ENCODE measurements at places on chromosomes 12 and 14.

- DNase-seq = no peak
These were observed 989 bp upstream of the DRAM1 start for GRCh38 chr12:101876322-101876860.

- DNase-seq = no peak
These were observed 2.1 kb upstream of the GPR132 start for GRCh38 chr14:105067140-105067968.

DNA sequence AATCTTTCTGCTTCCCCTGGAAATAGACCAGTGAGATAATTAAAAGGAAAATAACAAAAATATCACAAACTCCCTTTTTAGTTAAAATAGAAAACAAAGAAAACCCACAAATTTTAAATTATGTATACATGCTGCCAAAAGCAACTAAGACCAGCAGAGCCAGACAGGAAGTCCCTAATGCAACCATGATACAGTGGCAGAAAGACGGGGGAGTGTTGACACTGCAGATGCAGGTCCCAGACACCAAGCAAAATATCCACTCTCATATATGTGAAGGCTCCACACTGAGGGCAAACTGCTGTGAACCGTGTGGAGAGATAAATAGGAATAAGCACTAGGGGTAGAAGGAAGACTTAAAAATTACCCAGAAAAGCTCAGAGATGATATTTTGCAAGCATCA is 401.0 kb downstream of the BTG1 start:
- no peak for DNase-seq

DNA sequence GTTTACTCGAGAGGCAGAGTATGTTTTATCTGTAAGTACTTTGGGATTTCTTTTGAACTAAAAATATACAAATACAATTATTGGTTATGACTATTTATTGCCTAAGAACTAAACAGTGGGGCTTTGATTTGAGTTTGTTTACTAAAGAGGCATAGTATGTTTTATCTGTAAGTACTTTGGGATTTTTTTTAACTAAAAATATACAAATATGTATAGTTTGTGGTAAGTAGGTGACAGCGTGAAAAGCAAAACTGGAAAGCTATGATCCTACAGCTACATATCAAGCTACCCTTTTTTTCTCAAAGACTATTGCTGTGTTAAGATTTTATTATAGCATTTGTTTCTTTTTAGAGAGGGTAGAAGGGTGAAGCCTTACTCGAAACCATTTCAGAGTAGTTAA is 171.0 kb downstream of the RAD51B start:
- no peak for DNase-seq

DNA sequence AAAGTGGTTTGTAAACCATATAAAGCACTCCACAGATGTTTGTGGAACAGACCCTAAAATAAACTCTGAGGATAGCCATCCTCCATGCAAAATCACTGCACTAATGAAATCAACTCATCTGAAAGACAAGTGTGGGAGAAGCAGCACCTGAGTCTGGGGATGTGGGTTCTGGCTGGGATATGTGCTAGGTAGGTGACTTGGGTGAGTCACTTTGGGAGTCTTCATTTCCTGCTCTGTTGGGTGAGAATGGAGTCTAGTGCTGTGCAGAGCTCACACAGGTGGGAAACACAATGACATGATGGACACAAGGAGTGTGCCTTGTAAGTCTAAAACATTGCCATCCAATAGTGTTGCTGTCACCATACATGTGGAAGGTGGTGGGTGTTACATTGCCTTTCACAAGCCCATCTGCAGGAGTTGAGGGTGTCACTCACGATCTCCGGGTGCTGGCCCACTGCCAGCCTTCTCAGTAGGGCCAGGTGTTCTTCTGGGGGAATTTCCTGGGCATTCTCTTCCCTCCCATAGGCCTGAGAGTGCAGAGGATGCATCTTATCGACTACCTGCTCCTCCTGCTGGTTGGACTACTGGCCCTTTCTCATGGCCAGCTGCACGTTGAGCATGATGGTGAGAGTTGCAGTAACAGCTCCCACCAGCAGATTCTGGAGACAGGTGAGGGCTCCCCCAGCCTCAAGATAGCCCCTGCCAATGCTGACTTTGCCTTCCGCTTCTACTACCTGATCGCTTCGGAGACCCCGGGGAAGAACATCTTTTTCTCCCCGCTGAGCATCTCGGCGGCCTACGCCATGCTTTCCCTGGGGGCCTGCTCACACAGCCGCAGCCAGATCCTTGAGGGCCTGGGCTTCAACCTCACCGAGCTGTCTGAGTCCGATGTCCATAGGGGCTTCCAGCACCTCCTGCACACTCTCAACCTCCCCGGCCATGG is 2.0 kb downstream of the SERPINA4 start:
- no peak for DNase-seq

All from NCI-H146 (cell line).